Activated CD4-positive, CD25-positive, alpha-beta regulatory T cell (primary cell): ENCODE measurements at places on chromosomes 6 and 20.

GRCh38 chr20:23492292-23492691 is 1.4 kb downstream of the CST8 start:
- DNase-seq, result no peak

GRCh38 chr6:112337209-112337638 is 9.9 kb upstream of the RFPL4B start:
- DNase-seq, result no peak

DNA sequence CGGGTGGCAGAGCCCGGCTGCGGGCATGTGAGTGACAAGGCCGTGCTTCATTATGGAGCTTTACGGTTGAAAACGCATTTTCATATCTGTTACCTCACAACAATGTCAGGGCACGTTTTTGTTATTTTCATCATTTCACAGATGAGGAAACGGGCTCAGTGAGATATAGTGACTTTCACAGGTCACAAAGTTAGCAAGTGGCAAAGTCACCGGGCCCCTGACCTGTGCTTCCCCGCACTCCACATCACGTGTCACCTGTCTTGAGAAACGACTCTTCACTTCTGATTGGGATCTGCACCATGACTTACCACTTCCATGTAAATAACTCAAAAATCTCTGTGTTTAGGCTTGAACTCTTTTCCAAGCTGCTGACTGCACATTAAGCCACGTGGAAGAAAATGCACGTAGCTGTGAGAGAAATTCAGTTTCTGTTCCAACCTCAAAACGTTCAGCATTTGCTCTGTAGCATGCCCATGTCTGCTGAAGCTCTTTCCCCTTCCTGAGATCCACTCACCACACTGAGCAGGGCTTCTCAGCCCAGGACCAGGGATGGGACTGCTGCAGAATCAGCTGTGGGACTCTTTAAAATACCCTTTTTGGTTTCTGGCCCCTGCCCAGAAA is 107.2 kb downstream of the ARMC2 start:
- DNase-seq, result no peak

- no peak for DNase-seq
These were observed 10.6 kb downstream of the TRIB3 start for GRCh38 chr20:391041-391711.

DNA sequence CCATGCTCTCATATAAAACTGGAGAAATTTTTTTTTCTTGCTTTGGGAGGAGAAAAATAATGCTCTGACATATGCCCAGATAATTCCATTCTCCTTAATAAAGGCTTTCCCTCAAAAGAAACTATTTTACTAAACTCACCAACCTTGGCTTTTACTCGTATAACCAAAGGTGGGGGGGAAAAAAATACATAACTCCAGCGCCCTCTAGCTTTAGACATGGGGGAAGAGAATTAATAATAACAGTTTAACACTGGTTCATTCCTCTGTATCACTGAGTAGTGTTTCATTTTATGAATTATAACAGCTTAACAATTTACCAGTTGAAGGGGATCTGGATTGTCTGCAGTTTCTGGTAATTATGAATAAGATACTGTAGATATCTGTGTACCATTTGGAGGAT is 1226.1 kb downstream of the GRIK2 start:
- DNase-seq, result no peak

GRCh38 chr6:20791944-20792343 is 257.7 kb downstream of the CDKAL1 start:
- DNase-seq, result no peak

DNA sequence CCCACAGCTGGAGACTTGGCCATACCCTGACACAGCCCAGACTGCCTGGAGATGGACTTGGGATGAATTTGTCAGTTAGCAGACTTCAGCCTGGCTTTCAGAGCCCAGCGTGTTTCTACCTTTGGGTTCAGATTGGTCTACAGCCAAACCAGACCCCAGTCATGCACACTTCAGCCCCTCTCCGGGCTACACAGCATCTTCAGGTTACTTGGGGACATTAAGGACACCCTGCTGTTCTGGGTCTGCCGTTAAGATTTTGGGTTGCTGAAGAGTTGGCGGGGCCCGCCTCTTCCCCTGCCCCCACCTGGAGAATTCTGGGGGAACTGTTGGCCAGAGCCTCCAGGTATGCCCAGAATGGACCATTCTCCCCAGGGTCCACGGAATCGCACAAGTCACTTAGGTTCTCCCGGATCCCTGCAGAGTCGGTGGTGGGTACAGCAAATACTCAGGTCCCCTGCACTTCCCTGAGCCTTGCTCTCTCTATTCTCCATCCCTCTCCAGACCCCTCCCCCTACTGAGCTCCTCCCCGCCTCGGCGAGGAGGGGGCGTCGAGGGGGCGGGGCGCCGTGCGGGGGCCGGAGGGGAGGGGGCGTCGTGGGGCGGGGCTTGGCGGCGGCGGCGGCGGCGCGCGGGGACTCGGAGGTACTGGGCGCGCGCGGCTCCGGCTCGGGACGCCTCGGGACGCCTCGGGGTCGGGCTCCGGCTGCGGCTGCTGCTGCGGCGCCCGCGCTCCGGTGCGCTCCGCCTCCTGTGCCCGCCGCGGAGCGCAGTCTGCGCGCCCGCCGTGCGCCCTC is at the start of gene PTK7:
PTK7 (plus strand) TSS at position 645 of the 794 bp plus-strand sequence. CDS start 175 bp downstream, outside the sequence.
- no peak for DNase-seq

DNA sequence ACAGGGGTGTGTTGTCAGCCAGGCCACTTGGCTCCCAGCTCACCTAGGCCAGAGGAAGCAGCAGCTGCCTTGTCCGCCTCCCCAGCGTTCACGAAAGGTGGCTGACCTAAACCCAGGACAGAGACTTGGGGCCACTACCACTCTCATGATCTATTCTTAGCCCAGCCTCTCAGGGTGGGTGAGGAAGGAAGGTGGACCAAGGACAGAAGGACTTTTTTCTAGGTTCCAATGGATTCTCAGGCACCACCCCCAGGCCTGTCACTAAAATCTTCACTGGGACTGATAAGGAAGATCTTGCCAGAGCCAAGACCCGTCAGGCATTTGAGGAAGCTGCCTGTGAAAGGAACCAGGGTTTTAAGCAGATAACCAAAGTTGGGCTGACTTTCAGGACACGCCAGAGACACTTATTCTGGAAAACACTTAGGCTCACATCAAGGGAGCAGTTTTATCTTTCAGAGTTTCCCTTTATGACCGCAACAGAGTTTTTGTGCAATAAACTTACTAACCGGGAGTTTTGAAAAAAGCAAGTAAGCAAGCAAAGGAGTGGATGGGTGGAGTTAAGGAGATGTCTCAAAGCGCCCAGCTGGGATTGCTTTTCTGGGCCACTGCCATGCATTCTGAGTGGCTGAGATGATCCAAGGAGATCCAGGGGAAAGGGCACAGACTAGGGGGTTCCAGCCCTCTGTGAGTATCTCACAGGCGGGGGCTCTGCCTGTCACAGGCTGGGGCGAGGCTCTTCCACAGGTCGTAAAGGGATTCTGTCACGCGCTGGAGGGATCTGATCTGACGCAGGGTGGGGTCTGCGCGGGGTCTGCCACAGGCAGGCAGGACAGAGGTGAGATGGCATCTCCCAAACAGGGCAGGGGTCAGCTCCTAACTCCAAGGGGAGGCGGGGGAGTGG is 989 bp downstream of the FITM2 start:
- no peak for DNase-seq

GRCh38 chr6:146775220-146775619 is 176.4 kb downstream of the ADGB start:
- no peak for DNase-seq

GRCh38 chr6:10404799-10405512 is 9.9 kb downstream of the TFAP2A start:
- no peak for DNase-seq

GRCh38 chr6:164034602-164035140 is 620.2 kb downstream of the QKI start:
- no peak for DNase-seq

GRCh38 chr20:47665221-47665991 is 119.9 kb downstream of the SULF2 start:
- DNase-seq, result no peak

DNA sequence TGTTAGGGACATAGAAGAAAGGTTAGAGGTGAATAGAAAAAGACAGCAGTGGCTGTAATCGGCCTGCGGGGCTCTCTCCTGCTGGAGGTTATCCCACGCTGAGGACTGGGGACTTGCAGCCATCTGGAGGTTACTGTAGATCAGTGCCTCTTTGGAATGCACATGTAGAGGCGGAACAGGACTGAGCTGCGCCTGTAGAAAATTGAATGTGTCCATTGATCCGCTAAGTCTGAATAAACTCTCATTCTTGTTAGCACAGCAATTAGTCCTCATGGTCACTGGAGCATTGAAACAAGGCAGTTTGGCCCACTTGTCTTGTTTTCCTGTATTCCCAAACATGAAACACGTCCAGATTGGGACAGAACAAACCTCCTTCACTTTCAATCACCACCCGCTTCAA is 46.3 kb upstream of the F13A1 start:
- no peak for DNase-seq

DNA sequence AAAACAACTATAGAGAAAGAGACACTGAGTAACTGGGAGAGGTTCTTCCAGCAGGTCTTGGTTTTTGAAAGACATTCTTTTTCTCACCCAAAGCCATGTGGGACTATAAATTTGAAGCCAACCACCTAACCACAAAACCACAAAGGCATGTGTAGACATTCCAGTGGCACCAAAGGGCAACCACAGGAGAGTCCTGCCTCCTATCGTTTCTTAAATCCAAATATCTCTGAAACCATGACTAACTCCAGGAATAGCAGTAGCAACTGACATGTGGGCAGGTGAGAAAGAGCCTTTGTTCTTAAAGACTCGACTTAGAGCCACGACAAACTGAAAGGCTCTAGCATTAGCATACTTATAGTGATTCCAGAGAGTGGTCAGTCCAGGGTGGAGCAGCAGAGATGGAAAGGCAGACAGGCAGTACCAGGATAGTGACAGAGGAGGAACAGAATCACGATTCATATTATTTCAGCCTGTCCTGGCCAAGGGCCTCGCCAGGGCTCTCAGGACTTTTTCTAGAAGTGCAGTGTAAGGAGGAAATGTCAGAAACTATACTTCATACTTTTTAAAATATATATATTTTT is 9.4 kb upstream of the COL9A1 start:
- DNase-seq, result no peak

GRCh38 chr20:9112541-9113515 is 43.9 kb downstream of the PLCB4 start:
- DNase-seq, result no peak

- no peak for DNase-seq
These were observed 26.6 kb downstream of the ZHX3 start for GRCh38 chr20:41290804-41291389.

GRCh38 chr6:958488-958887 is 265.5 kb upstream of the EXOC2 start:
- DNase-seq, result no peak

DNA sequence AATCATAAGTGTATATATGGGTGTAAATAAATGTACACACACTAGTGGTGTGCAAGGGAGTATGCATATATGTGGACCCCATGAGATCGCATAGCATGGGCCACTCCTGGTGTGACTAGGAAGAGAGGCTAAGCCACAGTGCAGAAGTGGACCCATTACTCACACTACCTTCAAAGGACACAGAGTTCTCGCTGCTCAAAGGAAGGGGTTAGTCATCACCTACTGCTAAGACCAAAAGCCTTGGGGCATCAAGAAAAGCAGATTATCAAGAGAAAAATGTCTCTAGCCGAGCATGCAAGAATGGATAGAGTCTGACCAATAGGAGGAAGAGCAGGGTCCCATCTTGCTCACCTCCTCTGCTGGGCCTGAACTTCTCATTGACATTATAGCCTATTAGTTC is 195.5 kb downstream of the MAFB start:
- no peak for DNase-seq

GRCh38 chr6:148364056-148364824 is 21.6 kb downstream of the SASH1 start:
- DNase-seq, result no peak

GRCh38 chr6:147260091-147260490 is 55.9 kb downstream of the STXBP5 start:
- no peak for DNase-seq

DNA sequence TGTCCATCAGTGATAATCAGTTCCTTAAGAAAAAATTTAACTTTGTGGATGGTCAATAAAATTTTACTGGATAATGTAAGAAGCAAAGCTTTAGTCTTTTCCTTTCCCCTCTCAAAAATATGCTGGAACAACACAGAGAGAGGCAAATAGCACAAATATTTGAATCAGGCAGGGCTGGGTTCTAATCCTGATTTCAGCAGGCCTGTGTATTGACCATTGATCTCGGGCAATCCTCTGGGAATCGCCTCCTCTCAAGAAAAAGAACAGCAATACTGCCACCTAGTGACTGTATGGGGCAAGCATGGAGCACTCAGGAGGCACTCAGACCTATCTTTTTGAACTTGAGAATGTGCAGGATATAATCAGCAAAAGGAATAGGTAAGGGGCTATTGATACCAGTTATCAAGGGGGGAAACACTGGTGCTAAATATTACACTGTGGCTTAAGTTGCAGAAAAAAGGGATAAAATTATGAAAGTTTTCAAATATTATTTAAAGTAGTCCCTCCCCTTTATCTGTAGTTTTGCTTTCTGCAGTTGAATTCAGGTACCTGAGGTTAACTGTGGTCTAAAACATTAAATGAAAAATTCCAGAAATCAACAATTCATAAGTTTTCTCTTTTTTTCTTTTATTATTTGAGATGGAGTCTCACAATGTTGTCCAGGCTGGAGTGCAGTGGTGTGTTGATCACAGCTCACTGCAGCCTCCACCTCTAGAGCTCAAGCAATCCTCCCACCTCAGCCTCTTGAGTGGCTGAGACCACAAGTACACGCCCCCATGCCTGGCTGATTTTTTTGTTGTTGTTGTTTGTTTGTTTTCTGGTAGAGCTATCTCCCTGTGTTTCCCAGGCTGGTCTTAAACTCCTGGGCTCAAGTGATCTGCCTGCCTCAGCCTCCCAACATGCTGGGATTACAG is 91.8 kb upstream of the NHSL1 start:
- DNase-seq, result no peak

DNA sequence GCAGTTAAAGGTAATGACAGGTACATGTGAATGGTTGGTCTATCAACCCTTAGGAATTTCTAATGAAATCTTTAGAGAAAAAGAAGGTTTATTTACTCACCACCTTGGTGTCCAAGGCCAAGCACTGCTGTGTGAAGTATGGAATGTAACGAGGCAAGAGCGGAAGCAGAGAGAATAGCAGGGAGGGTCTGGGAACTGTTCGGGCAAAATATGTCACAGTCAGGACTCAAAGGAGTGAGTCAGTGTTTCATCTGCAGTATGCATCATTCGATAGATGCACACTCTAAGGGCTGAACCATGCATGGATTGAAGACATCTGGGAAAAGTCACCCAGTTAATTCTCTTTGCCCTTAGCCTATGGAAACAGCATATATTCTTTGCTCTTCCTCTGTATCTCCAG is 33.2 kb downstream of the ADGRF5 start:
- no peak for DNase-seq
